ENCODE measurements at places on chromosomes 2 and 18.
A peak's percentile ranks its signal among the peaks of the same experiment; 100 is the strongest.

GRCh38 chr2:134465228-134466105 is 211.6 kb downstream of the MGAT5 start:
- DNase-seq = no peak

DNA sequence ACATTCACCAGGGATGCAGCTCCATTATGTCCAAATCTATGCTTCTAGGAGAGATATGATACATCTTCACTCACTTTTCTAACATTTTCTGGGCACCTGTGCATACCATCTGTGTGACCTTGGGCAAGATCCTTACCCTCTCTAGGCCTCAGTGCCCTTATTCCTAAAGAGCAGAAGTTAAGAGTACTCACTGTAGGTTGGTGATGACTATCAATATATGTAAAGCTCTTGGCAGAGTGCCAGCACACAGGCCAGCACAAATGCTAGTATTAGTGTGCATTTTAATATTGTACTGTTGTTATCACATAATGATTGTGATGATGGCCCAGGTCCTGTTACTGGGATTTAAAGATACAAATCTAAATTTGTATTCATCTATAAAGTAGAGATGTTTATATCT is 199.2 kb downstream of the RAD51AP2 start:
- no peak for DNase-seq

GRCh38 chr2:241014224-241014623 is 15.8 kb downstream of the SNED1 start:
- no peak for DNase-seq

DNA sequence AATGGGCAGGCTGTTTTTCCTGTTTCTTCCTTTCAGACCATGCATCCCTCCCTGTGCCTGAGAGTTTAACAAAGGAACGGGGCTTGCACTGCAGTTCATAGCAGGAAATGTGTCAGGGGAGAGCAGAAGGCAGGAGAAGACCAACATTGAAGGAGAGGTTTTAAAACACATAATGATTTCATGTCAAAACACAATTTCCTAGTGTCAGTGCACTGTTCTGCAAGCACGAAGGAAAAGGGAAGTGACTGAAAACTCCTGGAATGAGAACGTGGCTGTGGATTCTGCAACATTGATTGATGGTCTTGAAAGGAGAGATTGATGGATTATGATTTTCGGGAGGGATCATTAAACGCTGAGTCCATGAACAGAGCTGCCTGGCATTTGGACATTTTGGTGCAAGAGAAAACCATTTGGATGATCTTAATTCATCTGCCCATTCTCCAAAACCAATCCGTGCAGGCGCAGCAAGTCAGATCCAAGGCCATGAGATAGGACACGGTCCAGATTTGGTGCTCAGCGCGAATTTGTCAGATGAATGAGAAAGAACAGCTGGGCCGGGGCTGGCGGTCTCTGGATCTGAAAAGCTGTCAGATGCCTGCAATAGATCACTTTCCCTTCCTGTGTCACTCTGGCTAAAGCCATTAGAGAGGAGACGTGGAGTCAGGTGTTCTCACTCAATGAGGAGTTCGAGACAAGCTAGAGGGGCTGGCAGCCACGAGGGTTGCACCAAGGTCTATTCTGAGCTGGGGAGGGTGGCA is 38.4 kb downstream of the C1QL2 start:
- DNase-seq = no peak

GRCh38 chr18:37138456-37138855 is 309.5 kb downstream of the KIAA1328 start:
- DNase-seq = no peak

GRCh38 chr2:96150007-96150640 is 4.9 kb upstream of the DUSP2 start:
- peak; percentile 8 for DNase-seq

- DNase-seq = no peak
Observed at GRCh38 chr2:212984129-212984528, 167.3 kb downstream of the IKZF2 start.

DNA sequence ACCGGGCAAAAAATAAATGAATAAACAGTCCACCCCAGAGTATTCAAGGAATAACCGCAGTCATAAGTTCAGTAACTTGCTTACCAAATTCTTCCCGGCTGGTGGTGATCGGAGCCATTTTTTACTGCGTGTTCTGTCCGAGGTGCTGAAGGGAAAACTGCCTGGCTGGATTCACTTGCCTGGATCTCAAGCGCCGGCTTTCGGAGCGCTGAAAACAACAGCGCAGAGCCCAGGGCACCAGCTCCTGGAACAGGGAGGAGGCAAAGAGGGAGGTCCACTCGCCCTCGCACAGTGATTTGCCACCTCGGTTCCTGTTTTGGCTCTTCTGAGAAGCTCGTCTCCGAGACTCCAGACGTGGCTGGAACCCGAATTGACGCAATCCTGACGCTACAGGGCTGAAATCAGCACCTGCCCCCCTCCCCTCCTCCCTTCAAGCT is at the start of gene SYT4:
SYT4 (minus strand) TSS at position 327 of the 437 bp plus-strand sequence; CDS start at position 118, 209 bp downstream.
- DNase-seq = peak; percentile 15

DNA sequence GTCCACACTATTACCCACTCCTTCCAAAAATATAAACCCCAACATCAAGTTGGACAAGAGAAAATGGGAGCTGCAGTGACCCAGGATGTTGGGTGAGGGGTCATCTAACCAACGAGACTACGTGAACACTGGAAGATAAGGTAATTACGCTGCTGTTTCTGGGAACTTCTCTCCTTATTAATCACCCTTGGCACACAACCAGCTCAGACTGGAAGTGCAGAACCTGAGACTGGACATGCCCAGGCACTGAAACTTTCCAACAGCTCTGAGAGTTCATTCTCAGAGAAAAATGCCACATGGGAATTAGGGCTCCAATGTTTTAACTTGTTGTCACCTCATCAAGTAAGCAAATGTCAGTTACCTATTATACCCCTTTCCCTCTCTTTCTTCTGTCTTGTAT is 135.3 kb downstream of the CCDC148 start:
- DNase-seq = no peak
